ENCODE measurements at places on chromosomes 4 and X.

- no peak for DNase-seq
Observed at GRCh38 chrX:46814966-46815365, 21.9 kb upstream of the RP2 start.

DNA sequence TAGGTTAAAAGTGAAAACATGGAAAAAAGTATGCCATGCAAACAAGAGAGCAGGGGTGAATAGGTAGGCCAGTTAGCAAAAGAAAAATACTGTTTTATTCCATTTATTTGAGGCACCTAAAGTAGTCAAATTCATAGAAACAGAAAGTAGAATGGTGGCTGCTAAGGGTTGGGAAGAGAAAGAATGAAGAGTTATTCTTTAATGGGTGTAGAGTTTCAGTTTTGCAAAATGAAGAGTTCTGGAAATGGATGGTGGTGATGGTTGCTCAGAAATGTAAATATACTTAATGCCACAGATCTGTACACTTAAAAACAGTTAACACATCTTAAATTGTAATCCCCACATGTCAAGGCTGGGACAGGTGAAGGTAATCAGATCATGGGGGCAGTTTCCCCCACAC is 29.7 kb downstream of the PARM1 start:
- no peak for DNase-seq

GRCh38 chrX:69319376-69319775 is 154.1 kb upstream of the PJA1 start:
- DNase-seq, result no peak

GRCh38 chr4:90670183-90670582 is 543.0 kb downstream of the CCSER1 start:
- no peak for DNase-seq

DNA sequence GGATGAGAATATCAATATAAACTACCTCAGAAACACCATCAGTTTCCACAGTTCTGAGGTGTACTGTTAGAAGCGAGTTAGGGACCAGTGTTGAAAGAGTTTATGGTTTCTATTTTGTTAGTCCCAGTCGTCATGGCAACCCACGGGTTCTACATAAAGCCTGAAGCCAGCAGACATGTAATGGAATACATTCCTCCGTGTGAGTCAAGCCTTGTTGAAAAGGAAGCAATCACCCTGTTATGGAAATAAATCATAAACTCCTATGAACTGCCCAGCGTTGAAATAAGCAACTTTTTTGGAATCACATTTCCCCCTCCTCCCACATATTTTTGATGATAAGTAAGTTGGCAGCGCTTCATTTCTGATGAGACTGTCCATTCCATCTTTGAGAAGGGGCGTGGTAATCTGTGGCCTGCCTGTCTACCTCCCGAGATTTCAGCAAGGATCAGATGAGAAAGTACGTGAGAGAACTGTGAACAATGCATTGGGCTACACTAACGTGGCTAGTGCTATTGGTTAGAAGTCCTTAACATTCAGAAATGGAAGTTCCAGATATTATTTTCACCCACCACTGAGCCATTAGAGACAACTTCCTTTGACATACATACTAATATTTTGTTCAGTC is 40.4 kb upstream of the PDHA1 start:
- peak; percentile 78 for DNase-seq

DNA sequence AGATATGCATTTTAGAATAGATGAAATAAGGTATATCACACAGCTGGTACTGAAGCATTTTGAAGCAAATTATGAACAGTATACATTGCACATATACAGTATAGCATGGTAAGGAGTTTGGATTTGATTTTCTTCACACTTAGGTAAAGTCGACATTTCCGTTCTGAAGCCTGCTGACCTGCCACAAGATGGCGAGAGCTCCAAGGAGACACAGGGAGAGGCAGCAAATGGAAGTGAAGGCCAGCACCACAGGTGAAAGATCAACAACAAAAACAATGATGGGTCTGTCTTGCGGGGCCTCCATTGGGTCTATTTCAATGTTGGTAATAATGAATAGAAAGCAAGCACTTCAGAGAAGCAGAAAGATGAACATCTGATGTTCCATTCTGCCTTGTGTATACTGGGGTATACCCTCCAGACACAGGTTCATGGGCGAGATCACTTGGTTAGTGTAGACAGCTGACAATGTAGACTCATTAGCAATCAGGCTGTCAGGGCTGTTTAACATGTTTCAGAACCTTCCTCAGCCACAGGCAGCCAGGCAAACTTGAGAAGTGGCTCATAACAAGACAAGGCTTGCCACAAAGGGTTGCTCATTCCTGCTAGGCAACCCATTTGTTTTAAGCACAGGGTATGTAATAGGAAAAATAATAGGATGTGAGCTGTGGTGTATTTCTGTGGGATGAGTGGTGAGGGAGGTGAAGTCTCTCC is 21.4 kb upstream of the NOX1 start:
- peak; percentile 49 for DNase-seq

DNA sequence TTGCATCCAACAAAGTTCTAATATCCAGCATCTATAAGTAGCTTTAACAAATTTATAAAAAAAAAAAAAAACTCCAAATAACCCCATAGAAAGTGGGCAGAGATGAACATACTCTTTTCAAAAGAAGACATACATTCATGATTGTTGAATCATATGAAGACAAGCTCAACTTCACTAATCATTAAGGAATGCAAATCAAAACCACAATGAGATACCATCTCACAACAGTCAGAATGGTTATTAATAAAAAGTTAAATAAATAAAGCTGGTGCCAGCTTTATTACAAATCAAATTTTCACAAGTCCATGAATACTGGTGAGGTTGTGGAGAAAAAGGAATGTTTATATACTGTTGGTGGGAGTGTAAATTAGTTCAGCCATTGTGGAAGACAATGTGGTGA is 592.0 kb downstream of the IQCM start:
- DNase-seq, result no peak

GRCh38 chr4:183532821-183533220 is 28.0 kb downstream of the ING2 start:
- DNase-seq, result peak; percentile 4

DNA sequence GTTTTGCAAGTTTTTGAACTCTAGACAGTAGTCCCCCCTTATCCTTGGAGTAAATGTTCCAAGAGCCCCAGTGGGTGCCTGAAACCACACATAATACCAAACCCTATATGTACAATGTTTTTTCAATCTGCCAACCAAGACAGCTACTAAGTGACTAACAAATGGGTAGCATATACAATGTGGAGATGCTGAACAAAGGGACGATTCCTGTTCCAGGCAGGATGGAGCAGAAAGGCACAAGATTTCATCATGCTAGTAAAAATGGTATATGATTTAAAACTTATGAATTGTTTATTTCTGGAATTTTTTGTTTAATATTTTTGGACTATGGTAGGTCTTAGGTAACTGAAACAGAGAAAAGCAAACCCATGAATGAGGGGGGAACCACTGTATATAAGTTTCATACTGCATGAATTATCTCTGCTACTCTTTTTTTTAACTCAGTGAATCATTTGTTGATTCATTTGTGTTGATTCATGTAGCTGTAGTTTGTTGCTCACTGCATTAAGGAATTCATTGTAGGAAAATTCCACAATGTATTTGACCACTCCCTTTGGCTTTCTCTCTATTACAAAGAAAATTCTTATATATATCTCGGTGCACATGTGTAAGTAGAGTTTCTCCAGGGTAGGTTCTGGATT is 21.9 kb upstream of the ANXA3 start:
- peak; percentile 58 for DNase-seq

- peak; percentile 65 for DNase-seq
Observed at GRCh38 chr4:145278341-145279121, 98.1 kb upstream of the OTUD4 start.

DNA sequence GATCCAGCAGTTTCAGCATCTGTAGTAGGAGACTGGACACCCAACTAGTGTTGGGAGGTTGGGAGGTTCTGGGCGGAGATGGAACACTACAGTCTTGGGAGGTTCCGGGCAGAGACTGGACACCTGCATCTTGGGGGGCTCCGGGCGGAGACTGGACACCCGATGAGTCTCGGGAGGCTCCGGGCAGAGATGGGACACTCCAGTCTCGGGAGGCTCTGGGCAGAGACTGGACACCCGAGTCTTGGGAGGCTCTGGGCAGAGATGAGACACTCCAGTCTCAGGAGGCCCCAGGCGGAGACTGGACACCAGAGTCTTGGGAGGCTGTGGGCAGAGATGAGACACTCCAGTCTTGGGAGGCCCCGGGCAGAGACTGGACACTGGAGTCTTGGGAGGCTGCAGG is 29.5 kb upstream of the LANCL3 start:
- DNase-seq, result no peak

GRCh38 chr4:73620115-73620792 is at the start of gene RASSF6:
RASSF6 (minus strand) TSS chr4:73620436; CDS start chr4:73611795, 8,641 bp downstream.
- no peak for DNase-seq

DNA sequence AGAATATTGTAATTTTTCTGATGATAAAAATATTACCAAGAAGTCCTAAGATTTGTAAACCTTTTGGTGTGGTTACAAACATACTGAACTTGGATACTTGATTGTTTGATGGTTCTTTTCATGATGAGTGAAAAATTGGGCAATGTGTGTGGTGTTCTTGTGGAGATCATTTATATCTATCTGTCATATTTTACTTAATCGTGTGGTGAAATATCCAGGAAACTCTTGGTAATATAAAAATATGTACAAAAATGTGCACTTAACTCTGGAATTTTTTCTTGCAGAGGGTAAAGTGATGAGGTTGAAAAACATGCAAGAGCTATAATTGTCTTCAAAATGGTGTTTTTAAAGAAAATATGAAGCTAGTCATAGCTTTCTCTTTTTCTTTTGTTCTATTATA is 2.8 kb downstream of the DCUN1D4 start:
- DNase-seq, result peak; percentile 40

GRCh38 chr4:128385683-128386304 is 98.2 kb upstream of the PGRMC2 start:
- peak; percentile 59 for DNase-seq

GRCh38 chr4:78513411-78513975 is 38.1 kb upstream of the ANXA3 start:
- no peak for DNase-seq

GRCh38 chrX:17563076-17563475 is 174.2 kb upstream of the SCML1 start:
- no peak for DNase-seq

- no peak for DNase-seq
Observed at GRCh38 chr4:40586034-40586433, 43.6 kb downstream of the RBM47 start.

DNA sequence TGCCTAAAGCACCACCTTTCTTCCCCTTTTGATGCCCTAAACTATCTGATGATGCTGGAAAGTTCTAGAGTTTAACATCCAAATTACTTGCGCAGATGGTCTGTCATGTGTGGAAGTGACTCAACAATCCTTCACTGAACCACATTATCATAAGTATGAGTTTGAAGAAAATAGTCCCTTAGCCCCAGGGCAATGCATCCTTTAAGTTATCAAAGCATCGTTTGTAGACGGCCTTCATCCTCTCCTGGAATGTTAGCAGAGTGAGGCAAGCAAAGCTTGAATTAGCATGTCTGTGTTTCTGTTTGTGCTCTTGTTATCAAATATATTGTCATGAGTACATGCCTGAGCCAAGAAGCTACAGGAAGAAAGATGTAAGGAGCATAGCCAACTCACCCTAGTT is 570.9 kb downstream of the MID1IP1 start:
- DNase-seq, result no peak

GRCh38 chr4:55218041-55218440 is 92.6 kb upstream of the KDR start:
- no peak for DNase-seq

DNA sequence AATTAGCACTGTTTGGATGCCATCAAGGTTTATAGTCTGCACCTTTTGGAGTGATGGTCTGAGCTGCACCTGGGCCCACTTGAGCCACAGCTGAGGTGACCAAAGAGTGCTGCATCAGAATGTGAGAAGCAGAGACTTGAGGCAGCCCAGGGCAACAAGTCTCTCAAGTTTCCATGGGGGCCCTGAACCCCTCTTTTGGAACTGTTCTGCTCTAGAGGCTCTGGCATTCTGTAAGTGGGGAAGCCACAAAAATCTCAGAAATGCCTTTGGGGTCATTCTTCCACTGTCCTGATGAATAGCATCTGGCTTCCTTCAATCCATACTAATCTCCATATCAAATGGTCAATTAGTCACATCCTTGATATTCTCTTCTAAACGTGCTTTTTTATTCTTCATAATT is 298.4 kb upstream of the MAOA start:
- no peak for DNase-seq

GRCh38 chr4:27006646-27007045 is 146.0 kb downstream of the STIM2 start:
- DNase-seq, result no peak

DNA sequence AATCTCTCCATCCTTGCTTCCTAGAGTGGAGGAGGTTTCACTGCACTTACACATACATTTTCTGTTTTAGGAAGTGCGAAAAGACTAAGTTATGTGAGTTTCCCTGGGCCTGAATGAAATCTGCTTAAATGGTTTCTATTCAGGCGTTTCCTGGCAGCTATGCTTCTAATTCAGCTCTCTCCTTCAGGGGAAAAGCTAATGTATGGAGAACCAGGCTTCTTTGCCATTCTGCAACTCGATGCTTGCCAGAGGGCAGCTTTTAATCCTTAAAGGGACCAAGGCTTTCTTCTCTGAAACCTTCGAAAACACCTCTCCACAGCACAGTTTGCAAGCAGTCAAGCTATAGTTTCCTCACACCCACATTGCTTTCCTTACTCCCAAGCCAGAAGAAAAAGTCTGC is 89.5 kb upstream of the ARX start:
- no peak for DNase-seq

GRCh38 chr4:101136373-101137370 is 210.7 kb downstream of the PPP3CA start:
- no peak for DNase-seq

GRCh38 chr4:87745064-87745807 is 54.1 kb upstream of the IBSP start:
- DNase-seq, result no peak

GRCh38 chr4:61666244-61666643 is 466.1 kb downstream of the ADGRL3 start:
- DNase-seq, result no peak

- no peak for DNase-seq
Observed at GRCh38 chr4:182823576-182823975, 93.6 kb downstream of the DCTD start.

GRCh38 chr4:74397748-74398426 is 32.9 kb downstream of the EREG start:
- DNase-seq, result peak; percentile 41

- no peak for DNase-seq
Observed at GRCh38 chr4:169100670-169101101, 90.6 kb upstream of the CBR4 start.

- DNase-seq, result no peak
Observed at GRCh38 chr4:88531549-88531948, 8.0 kb upstream of the PYURF start.

DNA sequence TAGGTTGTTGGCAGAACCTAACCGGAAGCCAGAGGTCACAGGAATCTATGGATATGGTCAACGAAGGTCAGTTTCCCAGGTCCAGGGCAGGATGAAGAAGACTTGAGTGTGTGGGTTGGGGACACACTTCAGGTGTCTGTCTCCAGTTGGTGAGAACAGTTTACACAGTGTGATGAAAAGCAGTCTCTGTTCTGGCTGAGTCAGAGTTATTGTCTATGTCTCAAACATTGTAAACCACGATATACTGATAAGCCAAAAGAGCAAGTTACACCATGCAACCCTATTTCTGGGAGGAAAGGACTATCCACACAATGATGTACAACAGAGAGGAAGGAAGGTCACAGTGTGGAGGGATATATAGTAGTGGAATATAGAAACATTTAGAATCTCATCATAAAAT is 187.1 kb upstream of the C1QTNF7 start:
- peak; percentile 28 for DNase-seq
